ENCODE measurements at places on chromosomes 1 and 21. TPM values are rescaled to one million over a fixed set of nuclear protein-coding genes. Genes with fewer than 3 reads are reported as not detected.

- DNase-seq, result no peak
- peaks cover 3% of the 10 kb centered on the region for H3K36me3 ChIP-seq
- H3K4me1 ChIP-seq, result peaks cover 29% of the 10 kb centered on the region
These were observed 24.0 kb downstream of the PGLYRP3 start for GRCh38 chr1:153288634-153289275.

- no peaks in the 10 kb centered on the region for H3K27me3 ChIP-seq
- H3K36me3 ChIP-seq, result no peaks in the 10 kb centered on the region
These were observed 284.2 kb downstream of the GRIK1 start for GRCh38 chr21:29655577-29655976.

GRCh38 chr1:243623841-243624240, 226.2 kb downstream of the AKT3 start:
- peaks cover 11% of the 10 kb centered on the region for H3K36me3 ChIP-seq
- H3K27ac ChIP-seq, result no peak overlapping the region
- H3K4me1 ChIP-seq, result peaks cover 14% of the 10 kb centered on the region
- no peaks in the 10 kb centered on the region for H3K27me3 ChIP-seq
- no peak for DNase-seq
- no peak overlapping the region for H3K4me3 ChIP-seq

- H3K4me1 ChIP-seq, result peaks cover 5% of the 10 kb centered on the region
- no peak for DNase-seq
- H3K27me3 ChIP-seq, result peaks cover 23% of the 10 kb centered on the region
- no peak overlapping the region for H3K27ac ChIP-seq
- no peak overlapping the region for H3K4me3 ChIP-seq
- H3K36me3 ChIP-seq, result peaks cover 2% of the 10 kb centered on the region
These were observed 15.3 kb upstream of the NLRP3 start for GRCh38 chr1:247400685-247401084.

GRCh38 chr21:44800971-44801467, 601 bp downstream of the UBE2G2 start:
- H3K4me3 ChIP-seq, result peak overlapping the region; percentile 97
- H3K27me3 ChIP-seq, result no peaks in the 10 kb centered on the region
- DNase-seq, result no peak
- peaks cover 7% of the 10 kb centered on the region for H3K36me3 ChIP-seq
- H3K4me1 ChIP-seq, result peaks cover 40% of the 10 kb centered on the region
- peak overlapping the region; percentile 62 for H3K27ac ChIP-seq

DNA sequence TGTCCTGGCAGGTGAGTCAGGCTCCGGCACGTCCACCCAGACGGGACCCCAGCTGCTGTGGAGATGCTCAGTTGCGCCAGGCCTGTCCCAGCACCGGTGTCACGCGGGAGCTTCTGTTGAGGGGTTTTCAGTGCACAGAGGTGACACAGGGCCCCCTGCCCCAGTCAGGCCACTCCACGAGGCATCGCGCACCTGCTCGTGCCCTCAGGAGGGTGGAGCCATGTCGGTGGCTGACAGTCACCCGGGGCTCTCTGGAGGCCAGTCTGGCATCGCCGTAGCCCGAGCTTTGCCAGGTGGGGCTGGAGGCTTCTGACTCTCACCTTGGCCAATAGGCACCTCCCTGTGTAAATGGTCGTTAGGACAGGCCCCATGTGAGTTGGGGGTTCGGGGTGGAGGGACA, 11.1 kb downstream of the TMEM240 start:
- no peak overlapping the region for H3K4me3 ChIP-seq
- DNase-seq, result no peak
- no peak overlapping the region for H3K27ac ChIP-seq
- no peaks in the 10 kb centered on the region for H3K27me3 ChIP-seq
- H3K36me3 ChIP-seq, result no peaks in the 10 kb centered on the region

GRCh38 chr1:208093754-208094719, 150.1 kb downstream of the PLXNA2 start:
- H3K4me3 ChIP-seq, result no peak overlapping the region
- no peaks in the 10 kb centered on the region for H3K36me3 ChIP-seq
- H3K27ac ChIP-seq, result peak overlapping the region; percentile 27
- H3K4me1 ChIP-seq, result peaks cover 4% of the 10 kb centered on the region
- peak; percentile 29 for DNase-seq

DNA sequence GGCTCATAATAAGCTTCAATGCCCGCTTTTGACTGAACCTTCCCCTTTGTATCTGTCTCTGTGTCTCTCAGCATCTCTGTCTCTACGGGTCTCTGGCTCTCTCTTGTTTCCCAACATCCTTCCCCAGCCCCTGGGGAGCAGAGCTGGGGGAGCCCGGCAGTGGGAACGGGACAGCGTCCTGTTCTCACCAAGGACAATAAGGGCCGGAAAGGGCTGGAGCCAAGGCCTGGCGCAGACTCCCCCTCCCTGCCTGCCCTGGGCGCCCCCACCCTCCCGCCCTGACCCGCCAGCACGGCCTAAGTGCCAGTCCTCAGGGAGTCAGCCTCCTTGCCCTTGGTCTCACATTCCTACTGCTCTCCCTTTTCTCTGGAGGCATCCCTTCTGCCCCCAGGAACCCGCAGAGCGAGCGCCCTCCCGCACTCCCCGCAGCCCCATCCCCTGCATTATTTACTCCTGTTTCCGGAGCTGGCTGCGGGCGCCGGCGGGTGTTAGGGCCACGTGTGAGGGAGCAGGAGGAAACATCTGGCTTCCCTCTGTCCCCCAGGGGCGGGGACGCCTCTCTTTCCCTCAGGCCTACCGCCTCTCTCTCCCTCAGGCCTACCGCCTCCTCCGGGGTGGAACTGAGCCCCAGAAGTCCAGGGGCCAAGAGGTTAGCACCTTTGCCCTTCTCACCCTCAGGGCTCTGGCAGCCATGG, 6.5 kb downstream of the KRTCAP2 start:
- H3K4me3 ChIP-seq, result no peak overlapping the region

DNA sequence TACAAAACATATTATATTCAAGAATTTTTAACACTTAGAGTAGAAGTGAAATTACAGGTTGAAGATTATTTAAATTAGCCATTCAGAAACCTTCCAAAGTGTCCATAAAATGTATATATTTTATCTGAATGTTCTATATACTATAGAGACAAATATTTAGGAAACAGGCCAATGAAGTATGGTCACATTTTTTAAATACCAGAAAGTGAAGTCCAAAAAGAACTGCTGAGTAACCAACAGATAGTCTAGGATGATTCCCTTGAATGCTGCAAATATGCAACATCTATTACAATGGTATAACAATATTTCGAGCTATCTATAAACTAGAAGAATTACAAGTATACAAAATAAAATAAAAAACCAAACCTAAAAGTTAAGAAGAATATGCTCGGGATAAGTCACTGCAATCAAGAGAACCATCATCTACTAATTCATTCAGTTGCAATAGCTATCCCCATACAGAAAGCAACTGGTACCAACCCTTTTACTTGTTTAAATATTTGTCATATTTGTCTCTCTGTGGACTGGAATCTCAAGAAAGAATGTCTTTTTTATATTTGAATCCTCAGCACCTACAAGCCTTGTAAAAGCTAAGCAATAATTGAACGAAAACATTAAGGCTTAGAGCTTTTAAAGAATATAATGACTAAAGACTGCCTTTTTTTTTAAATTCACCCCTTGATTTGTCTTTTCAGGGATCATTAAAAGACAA, 8.1 kb downstream of the ODF2L start:
- DNase-seq, result no peak
- H3K36me3 ChIP-seq, result no peaks in the 10 kb centered on the region
- peaks cover 30% of the 10 kb centered on the region for H3K4me1 ChIP-seq
- no peak overlapping the region for H3K4me3 ChIP-seq

DNA sequence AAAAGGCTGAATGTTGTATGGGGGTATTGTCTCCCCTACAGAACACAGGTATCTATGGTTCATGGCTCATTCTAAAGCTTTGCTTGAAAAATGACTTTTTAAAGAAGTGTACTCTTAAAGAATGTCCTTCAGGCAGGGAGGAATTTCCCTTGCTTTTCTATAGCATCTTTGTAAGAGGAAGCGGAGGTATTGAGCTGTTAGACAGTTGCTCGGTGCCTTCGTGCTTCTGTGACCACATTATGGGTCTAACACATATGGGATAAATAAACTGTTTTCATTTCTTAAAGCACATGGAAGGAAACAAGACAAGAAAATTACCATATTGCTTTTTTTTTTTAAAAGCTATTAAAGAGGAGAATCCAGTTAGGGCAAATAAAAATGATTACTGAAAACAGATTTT, 182.9 kb downstream of the NTNG1 start:
- no peaks in the 10 kb centered on the region for H3K36me3 ChIP-seq
- DNase-seq, result no peak
- no peak overlapping the region for H3K4me3 ChIP-seq
- no peaks in the 10 kb centered on the region for H3K4me1 ChIP-seq
- H3K27ac ChIP-seq, result no peak overlapping the region
- peaks cover 6% of the 10 kb centered on the region for H3K27me3 ChIP-seq

- H3K4me1 ChIP-seq, result no peaks in the 10 kb centered on the region
- no peak overlapping the region for H3K27ac ChIP-seq
- H3K36me3 ChIP-seq, result no peaks in the 10 kb centered on the region
- no peak overlapping the region for H3K4me3 ChIP-seq
- DNase-seq, result no peak
- no peaks in the 10 kb centered on the region for H3K27me3 ChIP-seq
These were observed 212.6 kb upstream of the ADGRL2 start for GRCh38 chr1:81588149-81588548.

Gene CDKN2C
- total RNA-seq, result 7.7 TPM

Gene CFHR4
- not detected for total RNA-seq

Gene HSD3B2
- not detected for total RNA-seq

Gene PLCH2
- 30.0 TPM for total RNA-seq

All from T-helper 17 cell (primary cell).